ENCODE measurements at places on chromosomes 4 and X.

- DNase-seq = no peak
Measured at GRCh38 chr4:20456407-20456806, 204.7 kb downstream of the SLIT2 start.

DNA sequence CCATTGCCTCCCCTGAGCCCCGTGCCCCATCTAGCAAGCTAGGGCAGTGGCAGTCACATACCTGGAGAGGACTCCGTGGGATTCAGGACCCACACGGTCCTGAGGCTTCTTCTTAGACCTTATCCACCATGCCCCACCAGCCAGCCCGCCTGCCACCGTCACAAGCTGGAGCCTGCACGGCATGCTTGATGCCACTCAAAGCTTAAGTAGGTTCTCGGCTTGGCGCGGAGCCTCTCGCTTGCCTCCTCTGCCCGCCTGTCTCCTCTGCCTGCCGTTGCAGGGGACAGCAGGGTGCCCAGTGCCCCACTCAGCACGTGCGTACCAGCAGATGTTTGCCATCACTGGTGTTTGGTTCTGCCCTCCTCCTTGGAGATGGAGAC is 14.1 kb downstream of the PSAPL1 start:
- no peak for DNase-seq

DNA sequence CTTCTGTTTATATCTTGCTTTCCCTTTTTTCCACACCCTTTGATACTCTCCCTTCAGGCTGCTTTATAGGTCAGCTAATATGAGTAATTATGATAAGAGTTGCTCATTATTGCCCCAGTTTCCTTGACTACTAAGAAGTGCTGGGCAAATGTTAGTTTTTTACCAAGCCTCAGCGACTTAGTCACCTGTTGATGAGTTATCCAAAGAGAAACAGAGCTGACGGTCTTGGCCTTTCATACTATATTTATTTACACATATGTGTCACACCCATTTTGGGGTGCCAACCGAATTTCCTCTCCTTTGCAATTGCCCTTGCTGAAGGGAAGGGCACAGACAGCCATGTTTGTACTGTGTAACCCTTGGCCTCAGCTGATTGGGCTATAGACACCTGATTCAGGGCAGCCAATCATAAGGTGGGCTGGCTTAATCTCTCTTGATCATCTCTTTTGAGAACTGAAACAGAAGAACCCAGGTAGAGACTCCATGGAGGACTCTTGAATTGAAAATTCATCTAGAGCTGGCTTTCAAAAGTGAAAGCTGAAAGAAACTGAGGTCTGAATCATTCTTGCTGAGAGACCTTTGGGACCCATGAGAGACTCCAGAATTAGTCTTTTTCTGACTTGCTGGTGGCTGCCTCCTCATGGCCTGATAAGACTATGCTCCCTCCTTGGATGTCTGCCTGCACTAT is 111.7 kb upstream of the RPS6KA3 start:
- DNase-seq = peak; percentile 41

- DNase-seq = no peak
Measured at GRCh38 chr4:152352215-152352614, 183.7 kb downstream of the FBXW7 start.

DNA sequence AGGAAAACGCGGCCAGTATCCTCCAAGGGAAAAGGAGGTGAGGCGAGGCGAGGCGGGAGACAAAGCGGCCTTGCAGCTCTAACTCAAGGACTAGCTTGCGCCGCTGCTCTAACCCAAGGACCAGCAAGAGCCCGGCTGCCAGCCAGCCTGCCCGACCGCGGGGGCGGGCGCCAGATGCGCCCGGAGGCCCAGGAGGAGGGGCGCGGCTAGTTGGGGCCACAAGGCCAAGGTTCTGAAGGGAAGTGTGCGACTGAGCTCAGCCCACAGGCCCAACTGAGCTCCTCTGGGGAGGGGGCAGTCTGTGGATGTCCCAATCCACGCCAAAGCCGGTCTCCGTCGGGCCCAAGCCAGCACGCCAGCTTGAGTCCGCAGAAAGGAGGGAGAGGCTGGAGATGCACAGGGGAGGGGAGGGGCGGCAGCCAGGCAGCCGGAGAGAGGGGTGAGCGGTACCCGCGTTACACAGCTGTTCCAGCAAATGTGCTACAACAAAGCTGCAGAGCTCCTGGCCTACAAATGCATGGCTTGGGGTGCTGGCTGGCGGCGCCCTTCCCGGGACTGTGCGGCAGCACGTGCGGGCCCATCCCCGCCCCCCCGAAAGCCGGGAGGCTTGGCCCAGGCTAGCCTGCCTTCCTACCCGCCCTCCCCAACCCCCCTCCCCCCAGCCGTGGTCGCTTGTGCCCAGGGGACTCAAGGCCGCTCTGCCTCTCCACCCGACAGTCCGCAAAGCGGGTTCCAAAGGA is 637 bp downstream of the AMER1 start:
- DNase-seq = peak; percentile 8

GRCh38 chrX:37726346-37726745 is 40.8 kb downstream of the XK start:
- no peak for DNase-seq

GRCh38 chr4:38462367-38463055 is 201.5 kb upstream of the KLF3 start:
- no peak for DNase-seq

DNA sequence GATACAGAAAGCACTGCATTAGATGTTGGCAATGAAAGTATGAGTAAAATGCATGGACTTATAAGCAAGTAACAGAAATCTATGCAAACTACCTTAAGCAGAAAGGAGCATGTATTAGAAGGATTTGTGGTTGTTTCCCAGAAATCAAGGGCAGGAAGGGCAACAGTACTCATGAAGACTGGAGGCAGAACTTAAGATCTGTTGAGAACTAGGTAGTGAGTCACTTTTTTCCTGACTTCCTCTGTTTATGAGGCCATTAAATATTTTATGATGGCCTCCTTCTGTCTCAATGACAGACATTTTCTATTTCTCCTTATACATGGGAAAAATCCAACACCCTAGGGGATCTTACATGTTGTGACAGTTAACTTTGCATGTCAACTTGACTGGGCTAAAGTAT is 398.2 kb downstream of the MID1IP1 start:
- DNase-seq = no peak

- no peak for DNase-seq
Measured at GRCh38 chr4:127772769-127773671, 9.1 kb upstream of the HSPA4L start.

DNA sequence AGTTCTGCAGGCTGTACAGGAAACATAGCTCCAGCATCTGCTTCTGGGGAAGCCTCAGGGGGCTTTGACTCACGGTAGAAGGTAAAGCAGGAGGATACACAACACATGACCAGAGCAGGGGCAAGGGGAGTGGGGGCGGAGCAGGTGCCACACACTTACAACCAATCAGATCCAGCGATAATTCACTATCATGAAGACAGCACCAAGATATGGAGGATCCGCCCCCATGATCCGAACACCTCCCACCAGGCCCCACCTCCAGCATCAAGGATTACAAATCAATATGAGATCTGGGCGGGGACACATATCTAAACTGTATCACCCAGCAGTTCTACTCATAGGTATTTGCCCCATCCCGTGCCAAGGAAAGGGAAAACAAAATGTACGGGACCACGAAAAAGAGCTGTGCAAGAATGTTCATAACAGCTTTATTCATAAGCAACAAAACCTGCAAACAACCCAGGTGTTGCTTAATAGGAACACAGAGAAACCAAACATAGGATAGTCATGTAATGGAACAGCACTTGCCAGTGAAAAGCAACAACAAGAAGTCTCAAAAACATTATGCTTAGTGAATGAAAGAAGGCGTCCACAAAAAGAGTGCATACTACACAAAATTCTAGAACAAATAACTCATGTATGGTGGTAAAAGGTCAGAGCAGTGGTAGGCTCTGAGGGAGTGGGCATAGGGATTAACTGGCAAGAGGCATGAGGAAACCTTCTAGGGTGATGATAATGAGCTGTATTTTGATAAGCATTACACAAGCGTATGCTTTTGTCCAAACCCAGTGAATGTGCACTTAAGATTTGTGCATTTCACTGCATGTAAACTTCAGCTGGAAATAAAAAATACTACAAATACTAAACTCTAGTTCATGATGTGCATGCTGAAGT is 130.9 kb upstream of the FAM9B start:
- DNase-seq = no peak

DNA sequence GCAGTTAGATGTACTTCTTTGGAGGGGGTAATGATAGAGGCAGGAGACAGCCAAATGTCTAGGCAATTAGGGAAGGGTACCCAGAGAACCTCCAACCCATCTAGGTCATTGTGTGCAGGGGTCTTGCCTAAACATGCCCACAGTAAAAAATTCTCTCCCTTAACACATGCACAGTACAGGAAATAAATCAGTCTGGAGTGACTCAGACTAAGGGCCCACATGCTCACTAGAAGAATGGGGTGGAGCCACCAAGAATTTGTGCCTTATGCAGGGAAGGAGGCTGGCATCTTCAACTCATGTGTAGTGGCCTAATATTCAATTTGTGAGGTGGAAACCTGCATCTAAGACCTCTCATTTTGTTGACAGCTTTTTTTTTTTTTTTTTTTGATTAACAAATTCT is 945.3 kb upstream of the GRIA3 start:
- DNase-seq = no peak

DNA sequence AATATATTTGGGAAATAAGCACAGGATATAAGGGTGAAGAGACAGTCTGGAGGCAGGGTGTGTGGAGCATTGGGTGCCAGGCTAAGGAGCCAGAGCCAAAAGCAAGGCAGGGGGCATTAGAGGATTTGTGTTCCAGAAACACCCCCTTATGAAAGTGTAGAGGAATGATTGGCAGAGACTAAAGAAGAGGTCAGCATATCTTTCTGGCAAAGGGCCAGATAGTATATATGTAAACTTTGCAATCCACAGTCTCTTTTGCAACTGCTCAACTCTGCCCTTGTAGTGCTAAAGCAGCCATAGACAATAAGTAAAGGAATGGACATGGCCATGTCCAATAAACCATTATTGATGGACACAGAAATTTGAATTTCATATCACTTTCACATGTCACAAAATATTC is 3.6 kb upstream of the SLC9A6 start:
- DNase-seq = no peak

- no peak for DNase-seq
Measured at GRCh38 chr4:108619372-108620100, 840 bp upstream of the RPL34 start.

DNA sequence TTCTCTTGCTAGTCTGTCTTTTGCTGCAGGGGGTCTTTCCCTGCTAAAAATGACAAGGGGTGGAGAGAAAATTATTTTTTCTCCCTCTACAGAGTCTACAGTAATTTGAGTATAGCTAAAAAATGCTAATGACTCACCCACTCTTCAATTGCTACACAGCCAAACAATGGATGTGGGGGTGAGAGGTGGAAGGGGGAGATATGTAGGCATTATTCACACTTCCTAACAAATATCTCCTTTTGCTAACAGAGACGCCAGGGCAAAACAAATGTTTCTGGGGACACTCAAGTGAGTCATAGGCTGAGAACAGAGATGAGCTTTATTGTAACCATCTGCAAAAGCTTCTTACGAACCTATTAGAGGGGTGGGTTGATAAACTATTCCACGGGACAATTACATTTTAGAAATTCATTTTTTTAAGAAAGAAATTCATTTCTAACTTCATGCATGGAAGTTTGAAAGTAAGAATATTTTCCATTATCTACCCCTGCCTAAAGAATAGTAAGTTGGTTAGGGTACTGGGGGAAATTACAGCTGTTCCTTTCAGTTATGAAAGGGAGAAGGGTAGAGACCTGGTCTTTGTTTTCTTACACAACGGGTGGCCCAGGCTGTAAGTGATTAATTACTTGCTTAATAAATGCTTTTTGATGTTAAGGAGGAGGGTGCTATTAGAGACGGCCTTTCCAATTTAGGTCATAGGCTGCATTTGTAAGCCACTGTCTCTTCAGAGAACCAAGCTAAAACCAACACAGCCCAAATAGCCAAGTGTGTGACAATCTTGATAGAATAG is 12.8 kb downstream of the SCD5 start:
- no peak for DNase-seq

DNA sequence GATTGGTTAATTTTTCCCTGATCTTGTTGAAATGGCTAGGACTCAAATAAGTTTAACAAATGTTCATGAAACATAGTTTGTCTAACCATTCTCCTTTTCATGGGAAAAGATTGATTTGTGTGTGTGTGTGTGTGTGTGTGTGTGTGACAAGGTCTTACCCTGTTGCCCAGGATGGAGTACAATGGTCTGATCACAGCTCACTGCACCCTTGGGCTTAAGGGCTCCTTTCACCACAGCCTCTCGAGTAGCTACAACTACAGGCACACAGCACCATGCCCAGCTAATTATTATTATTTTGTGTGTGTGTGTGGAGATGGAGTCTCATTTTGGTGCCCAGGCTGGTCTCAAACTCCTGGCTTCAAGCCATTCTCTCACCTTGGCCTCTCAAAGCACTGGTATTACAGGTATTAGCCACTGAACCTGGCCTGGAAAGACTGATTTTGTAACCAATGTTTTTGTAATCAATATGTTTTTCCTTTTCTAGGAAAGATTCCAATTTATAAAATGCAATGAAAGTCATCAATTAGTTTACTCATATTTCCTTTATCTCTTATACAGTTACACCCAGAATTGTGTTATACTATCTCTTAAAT is 139.3 kb downstream of the CPE start:
- DNase-seq = no peak

DNA sequence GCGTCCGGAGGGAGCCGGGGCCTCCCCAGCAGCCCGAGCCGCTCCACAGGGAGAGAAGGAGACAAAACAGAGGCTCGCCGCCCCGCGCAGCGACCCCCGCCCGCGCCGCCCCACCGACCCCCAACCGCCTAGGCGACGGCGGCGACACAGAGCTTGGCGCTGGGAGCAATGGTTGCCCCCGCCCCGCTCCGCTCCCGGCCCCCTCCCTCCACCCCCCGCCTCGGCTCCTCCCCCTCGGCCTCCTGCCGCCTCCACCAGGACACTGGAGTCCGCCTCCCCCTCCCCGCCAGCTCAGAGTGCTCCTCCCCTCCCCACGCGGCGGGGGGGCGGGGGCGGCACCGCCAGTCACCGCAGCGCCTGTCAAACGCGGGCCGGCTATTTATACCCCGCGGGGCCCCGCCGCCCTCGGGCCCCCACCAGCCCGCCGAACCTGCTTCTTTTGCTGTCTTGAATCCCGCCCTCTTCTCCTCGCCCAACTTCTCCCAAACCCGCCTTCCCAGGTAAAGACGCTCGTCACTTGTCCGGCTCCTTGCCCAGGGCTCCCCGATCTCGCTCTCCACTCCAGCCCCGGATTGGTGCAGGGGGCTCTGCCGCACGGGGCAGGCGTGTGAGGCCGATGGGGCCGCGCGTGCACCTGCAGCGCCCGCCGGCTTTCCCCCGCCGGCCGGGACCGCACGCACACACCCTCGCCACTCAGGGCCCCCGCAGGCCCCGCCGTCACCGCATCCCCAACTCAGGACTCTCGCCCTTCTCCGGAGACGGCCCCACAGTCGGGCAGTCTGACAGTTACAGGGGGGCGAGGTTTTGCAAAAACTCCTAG is at the start of gene ELF2:
Gene ELF2 (minus strand): TSS at position 170 of the 820 bp plus-strand sequence. CDS start 39,517 bp downstream, outside the sequence.
- peak; percentile 96 for DNase-seq

Data from suppressor macrophage treated with lipopolysaccharide for 4 hours (primary cell).